Activated CD4-positive, alpha-beta memory T cell treated with anti-CD3 and anti-CD28 coated beads, Interleukin-2, amount 10 ng/mL, durations not matched to agents 7 days and 5 days (primary cell): ENCODE measurements at places on chromosomes 6 and 20. TPM values are rescaled to one million over a fixed set of nuclear protein-coding genes. Genes with fewer than 3 reads are reported as not detected.

The POM121L2 gene
- not detected for total RNA-seq

- no peaks in the 10 kb centered on the region for H3K36me3 ChIP-seq
- DNase-seq, result no peak
- no peak overlapping the region for H3K4me3 ChIP-seq
- no peaks in the 10 kb centered on the region for H3K4me1 ChIP-seq
Observed at GRCh38 chr20:23686046-23686750, 2.6 kb downstream of the CST4 start.

The SRPK1 gene
- 83.0 TPM for total RNA-seq

DNA sequence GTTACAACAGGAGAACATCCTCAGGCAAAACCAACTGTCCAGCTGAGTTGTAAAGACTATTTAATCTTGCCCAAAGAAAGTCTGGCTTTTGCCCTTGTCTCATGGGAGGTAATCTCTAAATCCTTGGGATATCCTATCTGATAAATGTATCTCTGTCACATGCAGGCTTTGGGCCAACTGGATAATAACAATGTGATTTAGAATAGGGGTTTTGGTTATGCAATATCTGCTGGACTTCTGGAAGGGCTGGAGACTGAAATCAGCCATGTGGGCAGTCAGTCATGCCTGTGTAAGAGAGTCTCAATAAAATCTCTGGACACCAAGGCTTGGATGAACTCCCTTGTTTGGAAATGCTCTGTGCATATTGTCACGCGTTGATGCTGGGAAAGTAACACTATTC is 56.3 kb upstream of the PRL start:
- no peaks in the 10 kb centered on the region for H3K4me1 ChIP-seq
- no peaks in the 10 kb centered on the region for H3K36me3 ChIP-seq
- no peaks in the 10 kb centered on the region for H3K27me3 ChIP-seq

GRCh38 chr6:32176476-32177182 is 745 bp upstream of the AGPAT1 start:
- no peaks in the 10 kb centered on the region for H3K27me3 ChIP-seq
- DNase-seq, result no peak
- peak overlapping the region; percentile 91 for H3K4me3 ChIP-seq
- H3K27ac ChIP-seq, result peak overlapping the region; percentile 90
